ENCODE measurements at places on chromosomes 7 and 10. TPM values are rescaled to one million over a fixed set of nuclear protein-coding genes. Genes with fewer than 3 reads are reported as not detected.
A peak's percentile ranks its signal among the peaks of the same experiment; 100 is the strongest.

Gene NDUFB8
- total RNA-seq: 169 TPM

Gene ZNF25
- total RNA-seq: 15.1 TPM

Gene BEND7
- total RNA-seq: 12.4 TPM

GRCh38 chr10:12156367-12157123, 27.1 kb downstream of the SEC61A2 start:
- H3K36me3 ChIP-seq: peaks cover 45% of the 10 kb centered on the region
- no peak overlapping the region for H3K27ac ChIP-seq
- no peaks in the 10 kb centered on the region for H3K27me3 ChIP-seq
- H3K4me3 ChIP-seq: no peak overlapping the region
- H3K4me1 ChIP-seq: peaks cover 5% of the 10 kb centered on the region

- DNase-seq: no peak
- no peaks in the 10 kb centered on the region for H3K36me3 ChIP-seq
- peak overlapping the region; percentile 83 for H3K27ac ChIP-seq
- H3K27me3 ChIP-seq: no peaks in the 10 kb centered on the region
Observed at GRCh38 chr7:22662556-22663356, 64.2 kb upstream of the IL6 start.
